ENCODE measurements at places on chromosomes 6 and 20.

GRCh38 chr6:142802124-142802523 is 142.9 kb downstream of the HIVEP2 start:
- no peak for DNase-seq

- DNase-seq, result no peak
Measured at GRCh38 chr6:104954190-104954797, 2.6 kb upstream of the LIN28B start.

DNA sequence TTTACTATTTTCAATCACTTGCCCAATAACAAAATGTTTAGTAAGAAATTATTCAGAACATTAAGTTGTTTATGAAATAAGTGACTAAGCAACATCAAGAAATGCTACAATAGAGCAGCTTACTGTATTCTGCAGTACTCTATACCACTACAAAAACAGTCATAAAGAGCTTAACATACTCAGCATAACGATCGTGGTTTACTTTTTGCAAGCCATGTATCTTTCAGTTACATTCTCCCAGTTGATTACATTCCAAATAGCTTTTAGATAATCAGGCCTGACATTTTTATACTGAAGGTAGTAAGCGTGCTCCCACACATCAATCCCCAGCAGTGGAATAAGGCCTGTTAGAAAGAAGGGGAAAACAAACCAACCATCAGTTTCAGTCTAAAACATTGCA is 10.7 kb downstream of the SOD2 start:
- DNase-seq, result no peak

- DNase-seq, result no peak
Measured at GRCh38 chr6:79435746-79436145, 101.5 kb downstream of the LCA5 start.

DNA sequence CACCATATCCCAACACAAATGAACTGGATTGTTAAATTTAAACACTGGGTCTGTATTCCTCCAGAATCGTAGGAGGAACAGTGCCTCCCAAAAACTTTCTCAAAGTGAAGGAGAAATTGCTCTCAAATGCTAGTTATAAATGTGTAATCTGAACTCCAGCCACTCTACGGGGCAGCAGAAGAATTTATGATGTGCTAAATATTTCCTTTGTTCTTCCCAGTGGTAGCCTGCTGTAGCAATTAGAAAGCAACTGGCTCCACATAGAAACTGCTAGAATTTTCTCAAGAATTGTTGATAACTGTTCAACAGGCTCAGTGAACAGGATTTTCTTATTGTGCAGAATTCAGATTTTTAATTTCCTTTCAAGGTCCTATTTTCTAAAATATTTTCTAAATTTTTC is 49.8 kb upstream of the EYA4 start:
- DNase-seq, result no peak

DNA sequence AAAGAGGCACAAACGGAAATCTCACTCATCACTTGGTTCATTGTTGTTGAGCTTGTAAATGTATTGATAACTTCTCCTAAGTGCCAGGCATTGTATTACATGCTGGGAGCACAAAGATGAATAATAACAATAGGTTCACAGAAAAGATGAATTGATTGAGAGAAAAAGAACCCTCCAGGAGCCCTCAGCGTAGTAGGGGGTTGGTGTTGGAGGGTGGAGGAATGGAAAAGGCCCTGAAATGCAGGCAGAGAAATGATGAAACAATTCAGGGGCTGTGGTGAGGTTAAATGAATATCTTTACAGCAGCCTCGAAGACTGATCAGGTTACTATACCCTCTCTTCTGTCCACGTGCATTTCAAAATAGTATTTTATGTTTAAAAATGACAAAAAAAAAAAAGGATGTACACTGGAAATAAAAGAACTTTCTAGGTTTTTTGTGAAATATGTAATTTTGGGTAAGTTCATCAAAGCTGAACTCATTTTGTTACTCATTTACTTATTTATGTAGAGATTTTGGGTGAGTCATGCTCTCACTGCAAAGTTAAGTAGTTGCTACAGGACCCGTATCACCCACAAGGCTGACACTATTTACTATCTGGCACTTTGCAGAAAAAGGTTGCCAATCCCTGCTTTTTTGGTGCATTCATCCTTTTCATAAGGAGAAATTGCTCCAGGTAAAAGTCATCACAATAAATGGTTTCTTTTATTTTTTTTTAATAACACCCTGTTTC is 277.3 kb downstream of the ZNF217 start:
- DNase-seq, result no peak

GRCh38 chr20:48621376-48622078 is 206.3 kb downstream of the PREX1 start:
- DNase-seq, result no peak

- DNase-seq, result no peak
Measured at GRCh38 chr20:34983089-34983820, 27.6 kb downstream of the MYH7B start.

- DNase-seq, result no peak
Measured at GRCh38 chr6:157715728-157716164, 107.3 kb upstream of the SNX9 start.

- DNase-seq, result no peak
Measured at GRCh38 chr6:148164645-148165044, 178.0 kb upstream of the SASH1 start.

- DNase-seq, result no peak
Measured at GRCh38 chr20:54148947-54149764, 24.6 kb downstream of the CYP24A1 start.

GRCh38 chr20:17816804-17817587 is 117.2 kb downstream of the BANF2 start:
- no peak for DNase-seq

- DNase-seq, result no peak
Measured at GRCh38 chr6:134447423-134447822, 129.5 kb upstream of the SGK1 start.

DNA sequence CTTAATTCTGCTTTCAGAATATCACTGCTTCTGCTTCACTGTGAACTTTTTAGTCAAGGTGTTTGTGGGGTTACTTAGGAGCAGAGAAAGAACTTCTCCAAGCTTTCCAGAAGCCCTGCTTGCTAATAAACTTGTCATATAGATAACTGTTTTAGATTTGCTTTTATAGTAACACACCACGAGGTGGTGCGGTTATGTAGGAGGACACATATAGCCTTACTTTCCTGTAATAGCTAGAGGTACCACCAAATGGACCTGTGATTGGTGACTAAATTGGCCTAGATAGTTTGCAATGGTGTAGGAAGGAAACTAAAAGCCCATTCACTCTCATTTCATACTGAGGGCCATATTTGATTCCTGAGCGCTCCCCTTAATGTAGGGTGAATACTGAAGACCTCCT is 52.3 kb upstream of the BCLAF1 start:
- no peak for DNase-seq

DNA sequence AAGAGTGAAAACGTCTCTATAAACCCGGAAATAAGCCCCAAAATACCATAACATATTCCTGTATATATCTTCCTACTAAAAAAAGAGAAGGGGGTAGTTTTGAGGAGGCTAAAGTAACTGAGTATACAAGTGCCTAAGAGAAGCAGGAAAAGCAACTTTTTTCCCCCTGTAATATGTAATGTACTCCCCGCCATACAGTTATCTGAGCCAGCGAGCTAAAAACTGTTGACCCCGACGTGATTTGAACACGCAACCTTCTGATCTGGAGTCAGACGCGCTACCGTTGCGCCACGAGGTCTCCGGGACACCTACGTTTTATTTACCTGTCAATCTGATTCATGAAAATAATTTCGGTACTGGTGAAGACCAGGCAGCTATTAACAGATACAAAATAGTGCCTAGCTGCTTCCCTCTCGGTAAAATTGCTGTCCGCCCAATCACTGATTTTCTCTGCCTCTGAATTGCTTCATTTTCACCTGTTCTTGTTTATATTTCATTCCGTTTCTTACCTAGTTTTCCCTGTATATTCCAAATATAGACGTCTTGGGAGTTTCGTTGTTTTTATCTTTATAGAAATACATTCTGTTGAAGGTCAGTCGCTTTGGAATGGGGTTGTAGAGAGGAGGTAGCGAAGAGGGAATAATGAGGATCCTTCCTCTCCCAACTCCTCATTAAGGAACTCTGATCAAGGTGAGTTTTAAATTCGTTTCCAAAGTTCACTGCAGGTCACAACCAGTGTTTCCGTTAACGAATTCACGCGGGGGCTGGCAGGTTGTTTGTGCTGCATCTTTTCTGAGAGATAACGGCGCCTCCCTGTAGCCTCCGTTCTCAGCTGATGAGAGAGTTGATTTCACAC is 33.6 kb upstream of the BTN3A2 start:
- no peak for DNase-seq

GRCh38 chr6:41200901-41201763 is at the start of gene TREML2:
TSS of gene TREML2 (minus strand) at chr6:41201149. CDS start at chr6:41201008, 141 bp downstream.
- DNase-seq, result no peak

DNA sequence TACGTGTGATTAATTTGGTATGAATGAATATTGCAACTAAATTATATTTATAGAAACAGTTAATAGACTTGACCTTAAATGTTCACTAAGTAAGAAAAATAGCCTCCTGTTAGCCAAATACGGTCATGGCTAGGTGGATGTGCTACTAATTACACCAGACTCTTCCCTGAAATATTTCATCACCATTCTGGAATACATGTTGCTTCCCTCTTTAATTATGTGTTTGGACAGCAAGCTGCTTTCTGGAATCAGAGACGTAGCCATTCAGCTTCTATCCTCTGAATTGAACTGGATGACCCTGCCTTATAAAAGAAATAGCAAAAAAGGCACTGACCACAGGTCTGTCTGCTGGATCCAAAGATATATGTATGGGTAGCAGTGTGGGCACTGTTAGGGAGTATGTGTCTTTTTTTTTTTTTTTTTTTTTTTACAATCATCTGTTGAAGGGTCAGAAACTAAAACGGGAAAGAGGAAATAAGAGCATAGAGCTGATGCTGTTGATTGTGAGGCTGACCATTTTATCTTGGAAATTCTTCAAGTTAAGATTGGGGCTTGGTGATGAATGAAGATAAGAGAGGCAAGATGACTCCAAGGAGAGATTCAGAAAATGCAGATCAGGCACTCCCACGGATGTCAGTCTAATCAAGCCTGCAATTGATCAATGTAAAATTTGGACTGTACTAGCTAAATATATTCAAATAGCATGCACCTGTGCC is 283.2 kb upstream of the HSF2 start:
- DNase-seq, result no peak

- DNase-seq, result no peak
Measured at GRCh38 chr6:13250703-13251102, 77.6 kb downstream of the TBC1D7 start.

DNA sequence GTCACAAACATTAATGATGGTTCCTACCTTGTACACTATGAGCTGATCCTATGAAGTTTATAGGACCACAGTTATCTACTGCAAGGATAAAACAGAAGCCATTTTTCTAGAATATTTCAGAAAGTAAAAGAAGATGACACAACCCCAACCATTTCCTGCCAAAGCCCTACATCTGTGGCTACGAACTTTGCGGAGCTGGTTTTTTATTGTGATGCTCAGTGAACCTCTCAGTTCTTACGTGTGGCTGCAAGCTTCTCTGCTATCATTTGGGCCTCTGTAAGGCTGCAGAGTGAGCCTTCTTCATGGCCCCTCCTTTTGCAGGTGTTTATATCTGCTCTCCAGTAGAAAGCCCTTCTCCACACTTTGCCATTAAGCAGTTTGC is 17.8 kb upstream of the TAGAP start:
- DNase-seq, result no peak

DNA sequence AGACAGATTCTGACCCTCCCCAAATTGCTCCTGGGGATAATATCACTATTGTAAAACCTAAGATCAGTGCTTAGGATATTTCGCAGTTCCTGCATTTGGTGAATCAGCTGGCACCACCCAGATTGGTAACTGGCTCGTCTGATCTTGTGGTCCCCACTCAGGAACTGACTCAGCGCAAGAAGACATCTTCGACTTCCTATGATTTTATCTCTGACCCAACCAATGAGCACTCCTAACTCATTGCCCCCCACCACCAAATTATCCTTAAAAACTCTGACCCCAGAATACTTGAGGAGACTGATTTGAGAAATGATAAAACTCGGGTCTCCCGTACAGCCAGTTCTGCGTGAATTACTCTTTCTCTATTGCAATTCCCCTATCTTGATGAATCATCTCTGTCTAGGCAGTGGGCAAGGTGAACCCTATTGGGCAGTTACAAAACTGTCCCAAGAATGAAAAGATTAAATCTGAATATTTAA is 55.7 kb upstream of the PRND start:
- DNase-seq, result peak; percentile 21

- DNase-seq, result no peak
Measured at GRCh38 chr20:32206760-32207625, 550 bp downstream of the PLAGL2 start.

- DNase-seq, result no peak
Measured at GRCh38 chr6:28979679-28980078, 25.4 kb downstream of the ZNF311 start.

- DNase-seq, result no peak
Measured at GRCh38 chr6:61711849-61712248, 574.2 kb downstream of the KHDRBS2 start.

- no peak for DNase-seq
Measured at GRCh38 chr20:25586877-25587276, 1.5 kb upstream of the NINL start.

- no peak for DNase-seq
Measured at GRCh38 chr6:73538116-73538779, 17.4 kb upstream of the EEF1A1 start.

DNA sequence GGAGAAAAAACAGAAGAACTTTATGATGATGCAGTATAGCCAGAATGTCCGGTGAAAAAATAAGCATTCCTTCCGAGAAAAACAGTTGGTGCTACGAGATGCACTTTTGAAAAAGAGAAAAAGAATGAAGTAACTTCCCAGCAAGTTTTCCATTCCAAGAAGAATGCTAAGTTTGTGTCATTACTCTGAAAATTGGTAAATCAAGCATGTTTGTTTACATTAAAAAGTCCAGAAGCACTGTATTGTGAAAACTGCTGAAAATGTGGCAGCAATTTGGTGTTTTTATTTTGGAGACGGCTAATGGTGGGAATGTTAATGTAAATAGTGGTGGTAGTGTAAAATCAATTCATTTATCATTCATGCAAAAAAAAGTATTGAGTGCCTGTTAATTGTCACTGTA is 46.3 kb downstream of the MKKS start:
- DNase-seq, result no peak

- DNase-seq, result peak; percentile 25
Measured at GRCh38 chr6:90458353-90459224, 128.3 kb downstream of the MAP3K7 start.

DNA sequence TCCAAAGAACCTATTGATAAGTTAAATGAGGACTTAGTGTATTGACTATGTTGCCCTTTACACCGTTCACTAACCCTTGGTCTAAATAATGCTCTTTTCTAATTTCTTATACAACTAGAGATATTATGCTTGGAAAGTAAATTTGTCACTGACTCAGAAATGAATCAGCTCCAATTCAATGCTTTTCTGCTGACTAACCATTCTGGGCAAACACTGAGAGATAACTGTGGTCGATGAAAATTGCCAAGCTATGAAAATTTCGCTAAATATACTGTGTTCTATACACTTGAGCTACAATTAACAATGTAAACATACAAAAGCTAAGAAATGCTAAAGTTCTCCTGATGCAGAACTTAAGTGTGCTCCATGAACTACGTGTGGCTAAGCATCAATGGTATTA is 23.1 kb upstream of the FBXO9 start:
- no peak for DNase-seq

- peak; percentile 5 for DNase-seq
Measured at GRCh38 chr6:169961772-169962561, 210.5 kb downstream of the ERMARD start.

- DNase-seq, result no peak
Measured at GRCh38 chr6:108627692-108628550, 67.2 kb downstream of the FOXO3 start.

GRCh38 chr20:44398335-44398734 is 42.8 kb downstream of the HNF4A start:
- DNase-seq, result no peak

Measured in activated CD8-positive, alpha-beta memory T cell treated with anti-CD3 and anti-CD28 coated beads for 1 hour (primary cell).